ENCODE measurements at places on chromosomes 5 and 9.

- DNase-seq: no peak
These were observed 54.7 kb upstream of the TSLP start for GRCh38 chr5:111016801-111017200.

DNA sequence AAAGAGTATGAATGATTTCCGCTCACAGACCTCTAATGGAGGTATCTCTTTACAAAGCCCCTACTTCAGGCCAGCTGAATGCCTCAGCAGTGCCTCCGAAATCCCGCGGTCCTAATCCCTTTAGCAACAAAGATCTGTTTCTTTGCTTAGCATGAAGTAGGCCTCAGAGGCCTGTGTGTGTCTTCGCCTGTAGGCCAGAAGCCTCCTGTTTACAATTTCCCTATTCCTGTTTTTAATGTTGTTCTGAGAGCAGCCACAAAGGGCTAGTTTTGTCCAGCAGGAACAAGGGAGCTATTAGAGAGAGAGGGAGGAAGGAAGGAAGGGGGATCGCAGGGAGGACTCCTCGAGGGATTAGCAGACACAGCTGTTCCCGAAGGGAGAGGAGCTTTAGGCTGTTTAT, 166.4 kb upstream of the SPRY4 start:
- DNase-seq: no peak

- DNase-seq: peak; percentile 32
These were observed 6.1 kb upstream of the ZNF79 start for GRCh38 chr9:127418037-127418471.

DNA sequence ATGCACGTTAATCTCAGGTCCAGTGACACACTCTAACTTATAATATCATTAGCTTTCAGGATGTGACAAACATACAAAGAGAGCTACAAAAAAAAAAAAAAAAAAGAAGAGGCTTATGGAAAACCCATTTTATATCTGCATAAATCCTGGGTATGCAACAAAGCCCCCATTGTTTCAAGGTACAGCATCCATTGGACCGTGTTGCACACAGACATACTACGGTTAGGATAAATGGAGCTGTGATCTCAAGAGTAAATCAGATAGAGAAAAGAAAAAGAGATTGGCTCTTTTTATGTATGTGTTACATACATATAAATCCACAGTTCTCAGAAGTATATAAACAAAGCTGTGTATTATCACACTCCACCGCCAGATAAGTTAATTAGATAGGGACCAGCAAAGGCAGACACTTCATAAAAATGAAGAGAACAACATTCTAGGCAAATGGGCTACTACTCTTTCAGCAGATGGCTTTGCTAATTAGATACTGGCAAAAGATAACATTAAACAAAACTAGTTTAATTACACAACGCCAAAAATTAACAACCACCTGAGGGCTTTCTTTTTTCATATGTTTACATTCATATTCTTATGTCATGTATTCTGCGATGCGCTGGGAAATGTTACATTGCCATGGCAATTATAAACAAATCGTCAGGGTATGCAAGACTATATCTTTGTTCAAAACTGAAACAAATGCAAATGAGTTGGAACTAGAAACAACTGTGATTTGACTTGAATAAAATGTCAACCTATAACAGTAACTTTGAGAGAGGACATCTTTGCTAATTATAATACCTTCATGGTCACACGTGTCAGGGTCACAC, 304.2 kb downstream of the SEMA5A start:
- no peak for DNase-seq

DNA sequence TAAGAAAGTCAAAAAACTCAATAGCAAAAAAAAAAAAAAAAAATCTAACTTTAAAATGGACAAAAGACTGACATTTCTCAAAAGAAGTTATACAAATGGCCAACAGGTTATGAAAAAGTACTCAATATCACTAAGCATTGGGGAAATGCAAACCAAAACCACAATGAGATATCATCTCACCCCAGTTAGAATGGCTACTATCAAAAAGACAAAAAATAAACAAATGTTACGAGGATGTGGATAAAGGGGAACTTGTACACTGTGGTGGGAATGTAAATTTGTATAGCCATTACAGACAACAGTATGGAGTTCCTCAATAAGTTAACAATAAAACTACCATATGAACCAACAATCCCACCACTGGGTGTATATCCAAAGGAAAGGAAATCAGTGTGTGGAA, 37.2 kb downstream of the ENC1 start:
- no peak for DNase-seq

DNA sequence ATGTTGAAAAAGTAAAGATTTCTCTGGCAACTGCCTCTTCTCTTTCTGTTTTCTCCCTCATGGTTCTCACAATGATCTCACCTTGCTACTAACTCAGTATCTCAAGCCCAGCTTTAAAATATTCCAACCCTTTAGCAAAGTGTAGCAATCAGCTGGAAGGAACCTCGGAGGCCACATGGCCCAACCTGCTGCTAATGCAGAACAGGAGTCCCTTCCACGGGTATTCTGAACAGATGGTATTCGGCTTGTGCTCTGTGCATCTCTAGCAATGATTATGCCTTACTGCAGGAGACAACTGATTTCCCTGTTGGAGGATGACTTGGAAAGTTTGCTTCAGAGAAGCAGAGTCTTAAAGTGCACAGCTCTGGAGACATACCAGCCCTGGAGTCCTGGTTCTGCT, 151.8 kb upstream of the PPP1R2B start:
- no peak for DNase-seq

All from stimulated activated naive CD4-positive, alpha-beta T cell treated with Interleukin-2 at 50 U/mL for 16 hours (primary cell).